ELR (cell line): ENCODE measurements at places on chromosomes 5 and 9.
A peak's percentile ranks its signal among the peaks of the same experiment; 100 is the strongest.

DNA sequence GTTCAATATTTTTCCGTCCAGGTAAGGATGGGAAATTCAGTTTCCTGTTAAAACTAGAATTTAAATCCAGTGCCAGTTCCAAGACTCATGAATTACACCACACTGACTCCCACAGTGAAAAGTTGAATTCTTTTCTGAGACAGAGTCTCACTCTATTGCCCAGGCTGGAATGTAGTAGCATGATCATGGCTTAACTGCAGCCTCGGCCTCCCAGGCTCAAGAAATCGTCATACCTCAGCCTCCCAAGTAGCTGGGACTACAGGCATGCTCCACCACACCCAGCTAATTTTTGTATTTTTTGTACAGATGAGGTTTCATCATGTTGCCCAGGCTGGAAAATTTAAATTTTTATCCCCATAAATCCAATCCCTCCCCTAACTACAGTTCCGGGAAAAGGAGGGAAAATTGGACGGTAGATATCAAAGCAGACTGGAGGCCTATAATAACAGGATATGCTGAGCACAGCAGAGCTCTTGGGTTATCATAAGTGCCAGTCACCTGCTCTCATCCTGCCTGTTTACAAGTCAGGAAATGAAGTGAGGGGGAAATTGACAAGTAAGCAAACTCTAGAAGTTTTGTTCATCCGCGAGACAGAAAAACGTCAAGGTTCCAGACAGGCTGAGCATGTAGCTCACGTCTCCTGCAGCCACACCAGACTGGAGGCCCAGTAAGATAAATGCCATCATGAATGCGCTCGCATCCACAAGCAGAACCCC lies 105.7 kb downstream of the UGCG start:
- no peak for DNase-seq

GRCh38 chr9:99231711-99232110 lies 9.6 kb downstream of the SEC61B start:
- peak; percentile 45 for DNase-seq

- no peak for DNase-seq
Observed at GRCh38 chr9:28267351-28267750, 694.1 kb upstream of the C9orf72 start.

- peak; percentile 50 for DNase-seq
Observed at GRCh38 chr9:92196909-92197308, 81.7 kb upstream of the SPTLC1 start.

GRCh38 chr5:154059039-154059430 lies 20.3 kb downstream of the MFAP3 start:
- no peak for DNase-seq

GRCh38 chr5:306011-306805 lies 15.3 kb upstream of the AHRR start:
- DNase-seq, result no peak

DNA sequence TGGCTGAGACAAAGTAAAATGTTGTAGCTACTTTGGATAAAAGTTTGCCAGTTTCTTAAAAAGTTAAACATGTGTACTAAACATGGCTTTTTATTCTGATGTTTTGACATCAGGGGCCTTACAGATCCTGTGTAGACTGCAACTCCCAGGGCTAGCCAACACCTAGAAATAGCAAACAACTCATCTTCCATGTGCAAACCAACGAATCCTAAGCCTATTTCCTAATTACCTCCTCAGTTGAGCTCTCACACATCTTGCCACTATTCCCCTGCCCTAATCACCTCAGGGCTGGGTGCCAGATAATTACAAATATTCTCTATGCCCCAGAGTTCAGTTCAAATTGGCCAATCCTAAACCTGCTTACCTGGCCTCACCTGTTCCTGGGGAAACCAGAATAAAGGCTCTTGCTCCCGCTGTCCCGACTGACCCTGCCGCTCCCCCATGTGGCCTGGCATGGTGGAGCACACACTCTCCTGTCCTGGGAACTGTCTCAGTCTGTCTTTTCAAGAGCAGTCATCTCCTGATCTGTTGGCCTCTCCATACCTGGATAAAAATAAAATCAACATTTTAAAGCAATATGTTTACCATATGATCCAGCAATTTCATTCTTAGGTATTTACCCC lies 37.1 kb upstream of the FAM169A start:
- DNase-seq, result peak; percentile 47

DNA sequence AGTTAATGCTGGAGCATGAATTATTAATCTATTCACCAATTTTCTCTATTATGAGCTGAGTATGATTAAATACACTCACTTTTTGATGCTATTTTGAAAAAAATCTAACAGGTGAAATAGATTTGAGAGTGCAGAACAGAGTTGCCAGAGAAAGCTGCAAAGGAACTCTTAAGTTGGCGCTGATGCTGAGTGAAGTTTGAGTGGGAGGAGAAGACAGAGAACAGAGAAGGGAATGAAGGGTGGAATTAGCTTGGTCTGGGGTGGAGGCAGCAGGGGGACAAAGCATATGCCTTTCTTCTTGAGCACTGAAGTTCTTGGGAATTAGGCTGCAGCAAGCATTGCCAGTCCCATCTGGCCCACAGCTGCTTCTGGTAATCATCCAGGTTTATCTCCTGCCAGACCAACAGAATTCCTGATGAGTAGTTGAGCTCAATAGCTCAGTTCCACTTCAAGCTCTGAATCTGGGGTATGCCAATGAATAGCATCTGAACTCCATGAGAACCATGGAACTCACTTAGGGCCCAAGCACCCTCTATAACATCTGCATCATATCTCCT lies 290.1 kb downstream of the HINT1 start:
- no peak for DNase-seq

DNA sequence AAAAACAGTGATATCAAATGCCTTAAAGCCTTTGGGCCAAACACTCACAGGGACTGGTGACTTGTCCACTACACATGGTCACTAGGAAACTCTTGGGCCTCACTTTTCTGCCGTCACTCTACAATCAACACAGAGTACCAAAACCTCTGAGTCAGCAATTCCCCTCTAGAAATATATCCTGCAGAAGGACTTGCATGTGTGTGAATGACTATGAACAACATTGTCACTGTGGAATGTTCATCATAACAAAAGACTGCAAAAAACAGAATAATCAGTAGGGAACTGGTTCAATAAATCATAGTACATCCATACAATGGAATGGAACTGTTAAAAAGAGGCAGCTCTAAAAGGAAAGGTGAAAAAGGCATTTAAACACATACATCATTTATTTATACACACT lies 44.1 kb upstream of the SMU1 start:
- DNase-seq, result no peak

DNA sequence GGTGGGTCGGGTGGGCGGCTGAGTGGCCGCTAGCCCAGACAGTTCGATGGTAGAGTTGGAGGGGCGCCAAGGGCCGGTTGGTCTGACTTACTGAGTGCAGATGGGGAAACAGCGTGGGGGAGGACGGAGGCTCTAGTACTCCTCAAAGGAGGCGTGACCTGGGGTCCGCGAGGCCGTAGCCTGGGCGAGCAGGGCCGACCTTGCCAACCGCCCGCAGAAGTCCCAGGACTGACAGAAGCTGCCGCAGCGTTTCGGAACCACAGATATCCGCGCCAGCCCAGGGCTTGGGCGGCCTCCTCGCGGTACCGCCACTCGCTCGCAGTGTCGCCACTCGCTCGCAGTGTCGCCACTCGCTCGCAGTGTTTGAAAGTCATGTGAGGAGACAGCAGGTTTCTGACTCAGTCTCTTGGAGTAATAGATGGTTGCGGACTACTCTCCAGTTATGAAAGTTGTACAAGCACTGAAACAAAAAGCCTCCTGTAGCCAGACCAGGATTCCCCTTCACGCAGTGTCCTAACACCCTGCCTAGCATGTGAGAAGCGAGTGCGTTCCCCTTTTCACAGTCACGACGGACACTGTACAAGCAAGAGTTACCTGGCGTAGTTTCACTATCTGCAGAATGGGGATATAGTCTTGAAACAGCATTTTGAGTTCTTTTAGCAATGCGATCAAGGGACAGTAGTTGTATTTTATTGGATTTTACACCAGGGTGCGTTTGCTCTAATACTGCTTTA lies 674 bp downstream of the TMEM38B start:
- peak; percentile 75 for DNase-seq

- DNase-seq, result no peak
Observed at GRCh38 chr5:159866093-159866492, 50.2 kb upstream of the ADRA1B start.

- DNase-seq, result no peak
Observed at GRCh38 chr5:607541-608428, 4.4 kb upstream of the CEP72 start.

DNA sequence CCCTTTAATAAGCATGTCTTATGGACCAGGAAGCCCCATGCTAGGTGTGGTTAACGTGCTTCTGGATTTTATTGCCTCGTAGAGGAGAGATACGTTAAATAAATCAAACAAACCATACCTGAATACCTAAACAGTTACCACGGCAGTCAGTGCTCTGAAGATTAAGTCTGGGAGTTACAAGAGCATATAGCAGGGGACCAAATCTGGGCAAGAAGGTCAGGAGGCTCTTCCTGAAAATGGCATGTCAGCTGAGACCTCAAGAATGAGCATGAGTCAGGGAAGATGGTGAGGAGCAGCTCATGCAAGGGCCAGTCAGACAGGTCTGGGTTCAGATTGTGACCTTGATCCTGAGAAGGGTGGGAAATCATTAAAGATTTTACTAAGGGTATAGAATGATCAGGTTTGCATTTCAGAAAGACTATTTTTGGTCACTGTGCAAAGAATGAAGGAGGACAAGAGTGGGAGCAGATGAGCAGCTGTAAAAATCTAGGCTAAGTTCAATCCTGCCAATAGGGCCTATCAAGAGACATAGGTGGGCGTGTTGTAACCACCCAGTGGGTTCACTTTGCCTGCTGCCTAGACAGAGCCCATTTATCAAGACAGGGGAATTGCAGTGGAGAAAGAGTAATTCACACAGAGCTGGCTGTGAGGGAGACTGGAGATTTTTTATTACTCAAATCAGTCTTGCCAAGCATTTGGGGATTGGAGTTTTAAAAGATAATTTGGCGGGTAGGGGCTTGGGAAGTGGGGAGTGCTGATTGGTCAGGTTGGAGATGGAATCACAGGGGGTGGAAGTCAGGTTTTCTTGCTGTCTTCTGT lies 4.8 kb upstream of the ZNF366 start:
- peak; percentile 79 for DNase-seq

- DNase-seq, result no peak
Observed at GRCh38 chr5:17817990-17818389, 183.7 kb downstream of the TAF11L14 start.

DNA sequence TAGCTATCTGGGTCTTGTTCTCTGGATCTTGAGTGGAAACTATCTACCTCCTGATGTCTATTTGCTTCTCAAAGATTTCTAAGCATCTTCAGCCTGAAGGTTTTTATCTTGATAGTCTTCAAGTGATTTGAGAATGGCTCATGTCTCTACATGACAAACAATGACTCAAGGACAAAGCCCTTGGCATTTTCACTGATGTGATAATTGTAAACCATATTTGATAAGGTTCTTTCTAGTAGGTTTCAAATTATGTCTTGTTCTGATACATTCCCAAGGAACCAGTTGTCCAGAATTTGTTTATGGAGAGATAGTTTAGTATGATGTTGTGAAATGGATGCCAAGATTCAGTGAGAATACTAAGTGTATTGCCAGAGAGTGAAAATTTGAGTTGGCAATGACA lies 1079.3 kb upstream of the CDH9 start:
- DNase-seq, result no peak

DNA sequence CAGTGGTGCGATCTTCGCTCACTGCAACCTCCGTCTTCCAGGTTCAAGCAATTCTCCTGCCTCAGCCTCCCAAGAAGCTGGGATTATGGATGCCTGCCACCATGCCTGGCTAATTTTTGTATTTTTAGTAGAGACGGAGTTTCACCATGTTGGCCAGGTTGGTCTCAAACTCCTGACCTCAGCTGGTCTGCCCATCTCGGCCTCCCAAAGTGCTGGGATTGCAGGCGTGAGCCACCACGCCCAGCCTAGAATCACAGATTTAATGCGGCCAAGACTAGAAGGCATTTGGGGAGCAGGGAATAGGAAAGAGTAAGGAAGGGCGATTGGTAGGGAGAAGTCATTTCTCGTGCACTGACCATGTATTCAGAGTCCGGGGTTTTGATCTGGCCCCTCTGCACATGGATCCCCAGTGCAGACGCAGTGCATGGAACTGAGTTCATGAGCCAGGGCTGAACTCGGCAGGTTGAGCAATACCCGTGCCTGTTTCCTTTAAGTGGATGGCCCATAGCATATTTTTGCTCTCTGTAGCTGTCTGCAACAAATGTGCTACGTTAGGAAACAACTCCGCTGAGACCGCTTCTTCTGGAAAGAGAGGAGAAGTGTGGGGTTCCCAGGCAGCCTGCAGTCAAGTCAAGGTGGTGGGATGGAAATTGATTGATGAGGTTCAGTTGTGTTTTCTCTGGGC lies 3.4 kb upstream of the HMCN2 start:
- DNase-seq, result no peak

DNA sequence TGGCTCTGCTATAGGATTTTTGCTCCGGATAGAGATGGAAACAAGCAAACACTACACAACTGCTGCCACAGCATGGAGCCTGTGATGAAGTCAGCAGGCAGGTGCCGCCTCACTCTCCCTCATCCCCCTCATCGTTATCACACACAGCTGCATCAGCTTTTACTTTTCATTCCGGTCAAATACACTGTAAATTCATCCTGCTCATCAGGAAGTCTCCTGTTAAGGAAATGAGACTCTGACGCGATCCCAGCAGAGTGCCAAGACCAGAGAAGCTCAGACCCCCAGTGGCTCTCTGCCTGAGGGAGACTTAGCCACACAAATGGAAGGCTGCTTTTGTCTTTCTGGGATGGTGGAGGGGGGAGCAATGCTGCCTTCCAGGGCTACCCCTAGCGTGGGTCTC lies 270.2 kb downstream of the ELAVL2 start:
- DNase-seq, result no peak

DNA sequence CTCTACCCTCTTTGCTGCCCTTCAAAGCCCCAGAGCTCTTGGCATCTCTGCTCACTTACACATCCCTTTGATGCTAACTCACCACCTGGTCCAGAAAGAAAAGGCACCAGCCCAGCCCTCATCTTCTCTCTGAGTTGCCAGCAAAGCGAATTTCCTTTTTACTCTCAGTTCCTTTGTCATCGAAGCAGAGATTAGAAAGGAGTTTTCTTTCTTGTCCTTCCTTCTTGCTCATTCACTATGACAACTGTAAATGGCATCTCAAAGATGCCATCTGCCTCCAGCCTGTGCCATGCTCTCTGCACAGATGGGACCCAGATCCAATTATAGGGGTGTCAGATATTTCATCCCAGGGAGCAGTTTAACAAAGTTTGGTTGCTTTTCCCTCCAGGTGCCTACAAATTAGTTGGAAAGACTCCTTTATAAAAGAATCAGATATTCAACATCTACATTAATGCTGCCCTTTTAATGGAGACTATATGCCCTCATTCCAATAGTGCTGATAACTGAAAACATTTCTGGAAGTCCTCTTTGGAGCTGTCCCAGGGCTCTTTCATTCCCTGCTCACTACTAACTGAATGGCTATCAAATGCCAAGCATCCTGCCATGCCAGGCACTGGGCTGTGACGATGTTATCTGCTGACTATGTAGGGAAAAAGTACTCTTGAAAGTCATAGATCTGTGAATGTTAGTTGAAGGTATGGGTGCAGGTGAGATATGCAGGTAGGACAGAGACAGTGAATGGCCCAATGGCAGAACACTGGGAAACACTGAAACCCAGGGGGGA lies 58.9 kb downstream of the SUSD1 start:
- peak; percentile 15 for DNase-seq
